ENCODE measurements at places on chromosomes 16 and 17.

- H3K4me1 ChIP-seq: peaks cover 15% of the 10 kb centered on the region
- peak overlapping the region; percentile 98 for H3K27ac ChIP-seq
- H3K36me3 ChIP-seq: no peaks in the 10 kb centered on the region
Observed at GRCh38 chr17:78343187-78343542, 16.7 kb downstream of the SOCS3 start.

DNA sequence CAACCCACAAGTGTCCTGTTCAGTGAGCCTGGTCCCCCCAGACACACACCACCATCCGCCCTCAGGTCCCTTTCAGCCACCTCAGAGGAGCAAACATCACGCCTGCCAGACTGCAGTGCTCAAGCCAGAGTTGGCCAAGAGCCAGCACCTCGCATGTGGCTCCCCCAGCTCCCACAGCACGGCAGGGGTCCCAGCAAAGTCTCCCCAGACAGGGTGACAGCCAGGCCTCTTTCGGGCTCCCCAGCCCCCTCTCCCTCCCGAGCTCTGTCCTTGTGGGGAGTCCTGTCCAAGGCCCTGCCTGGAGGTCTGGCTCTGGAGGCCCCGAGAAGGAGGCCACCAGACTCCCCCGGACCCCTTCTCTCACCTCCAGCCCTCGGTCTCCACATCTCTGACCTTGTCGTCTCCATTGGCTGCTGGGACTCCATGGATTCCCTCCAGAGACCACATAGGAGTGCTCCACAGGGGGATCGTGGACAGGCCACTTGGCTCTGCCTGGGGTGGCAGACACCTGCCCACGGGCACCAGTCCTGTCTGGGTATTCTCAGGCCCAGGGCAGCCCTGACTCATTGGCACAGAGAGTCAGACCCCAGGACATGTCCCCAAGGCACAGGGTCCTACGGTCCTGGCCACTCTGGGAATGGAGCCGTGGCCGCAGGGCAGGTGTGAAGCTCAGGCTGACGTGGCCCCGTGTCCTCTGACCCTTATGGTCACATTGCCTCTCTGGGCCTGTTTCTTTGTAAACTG, 1.8 kb upstream of the MYADML2 start:
- no peak overlapping the region for H3K27ac ChIP-seq
- H3K4me1 ChIP-seq: no peaks in the 10 kb centered on the region
- no peaks in the 10 kb centered on the region for H3K36me3 ChIP-seq
- no peaks in the 10 kb centered on the region for H3K27me3 ChIP-seq
- DNase-seq: no peak
- H3K4me3 ChIP-seq: no peak overlapping the region

- H3K36me3 ChIP-seq: no peaks in the 10 kb centered on the region
- H3K27ac ChIP-seq: no peak overlapping the region
- H3K4me1 ChIP-seq: no peaks in the 10 kb centered on the region
- H3K27me3 ChIP-seq: no peaks in the 10 kb centered on the region
Observed at GRCh38 chr17:72101526-72101925, 19.3 kb upstream of the SOX9 start.

- no peak for DNase-seq
- H3K4me3 ChIP-seq: no peak overlapping the region
- H3K27me3 ChIP-seq: no peaks in the 10 kb centered on the region
- H3K27ac ChIP-seq: no peak overlapping the region
- H3K36me3 ChIP-seq: no peaks in the 10 kb centered on the region
Observed at GRCh38 chr17:60916043-60916442, 238.4 kb downstream of the BCAS3 start.

GRCh38 chr16:20969386-20969785, 68.8 kb downstream of the LYRM1 start:
- H3K4me3 ChIP-seq: no peak overlapping the region
- no peak for DNase-seq
- H3K27me3 ChIP-seq: no peaks in the 10 kb centered on the region
- H3K4me1 ChIP-seq: no peaks in the 10 kb centered on the region
- H3K36me3 ChIP-seq: no peaks in the 10 kb centered on the region

GRCh38 chr17:16913463-16913862, 58.5 kb downstream of the TNFRSF13B start:
- no peaks in the 10 kb centered on the region for H3K4me1 ChIP-seq
- peak; percentile 5 for DNase-seq
- no peaks in the 10 kb centered on the region for H3K27me3 ChIP-seq
- H3K4me3 ChIP-seq: no peak overlapping the region
- H3K36me3 ChIP-seq: no peaks in the 10 kb centered on the region

DNA sequence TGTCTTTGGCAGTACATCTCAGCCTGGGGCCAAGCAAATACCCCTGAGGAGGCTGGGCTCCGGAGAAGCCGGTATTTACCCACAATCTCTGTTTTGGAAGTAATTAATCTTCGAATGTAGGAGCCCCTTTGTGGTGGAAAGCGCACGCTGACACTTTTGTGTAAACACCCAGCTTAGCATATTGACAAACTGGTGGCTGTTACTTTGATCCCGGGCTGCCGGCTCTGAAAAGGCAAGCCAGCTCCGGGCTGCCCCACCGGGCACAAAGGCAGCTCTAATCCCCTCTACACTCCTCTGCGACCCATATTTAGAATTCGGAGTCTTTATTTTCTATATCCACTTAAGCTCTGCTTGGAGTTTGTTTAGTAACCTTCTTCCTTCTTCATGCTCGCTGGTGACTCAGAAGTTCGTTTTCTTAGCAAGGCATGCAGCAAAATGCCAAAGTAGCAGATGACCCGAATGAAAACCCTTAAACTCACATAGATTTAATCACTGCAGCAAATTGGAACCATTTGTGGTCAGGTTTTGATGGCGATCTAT, 144.0 kb upstream of the IRX3 start:
- H3K27ac ChIP-seq: peak overlapping the region; percentile 53
- no peak overlapping the region for H3K4me3 ChIP-seq
- no peaks in the 10 kb centered on the region for H3K36me3 ChIP-seq
- DNase-seq: no peak

DNA sequence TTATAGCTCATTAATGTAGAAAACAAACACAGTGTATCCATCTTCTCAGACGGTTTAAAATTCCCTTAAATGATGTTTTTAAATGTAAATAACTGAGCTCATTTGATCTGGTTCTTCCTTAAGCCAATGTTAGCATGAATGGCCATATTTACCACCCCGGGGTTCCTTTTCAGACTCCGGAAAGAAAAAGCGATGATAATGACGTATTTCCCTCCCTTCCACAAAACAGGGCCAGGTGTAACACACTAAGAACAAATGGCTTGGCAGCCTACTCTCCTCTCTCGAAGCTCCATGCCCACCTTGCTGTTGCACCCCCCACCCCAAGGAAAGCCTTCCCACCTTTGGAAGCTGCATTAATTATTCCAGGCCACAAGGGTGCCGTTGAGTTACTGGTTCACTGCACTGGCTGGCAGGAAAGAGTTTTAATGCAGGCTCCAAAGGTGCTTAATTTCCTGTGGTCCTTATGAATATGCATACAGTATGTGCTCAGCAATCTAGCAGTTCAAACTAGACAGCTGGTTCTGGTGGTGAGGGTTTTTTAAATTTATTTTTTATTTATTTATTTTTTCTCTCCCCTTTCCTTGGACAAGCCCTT, 378.9 kb downstream of the WWOX start:
- no peak overlapping the region for H3K4me3 ChIP-seq
- no peak overlapping the region for H3K27ac ChIP-seq
- no peaks in the 10 kb centered on the region for H3K27me3 ChIP-seq

DNA sequence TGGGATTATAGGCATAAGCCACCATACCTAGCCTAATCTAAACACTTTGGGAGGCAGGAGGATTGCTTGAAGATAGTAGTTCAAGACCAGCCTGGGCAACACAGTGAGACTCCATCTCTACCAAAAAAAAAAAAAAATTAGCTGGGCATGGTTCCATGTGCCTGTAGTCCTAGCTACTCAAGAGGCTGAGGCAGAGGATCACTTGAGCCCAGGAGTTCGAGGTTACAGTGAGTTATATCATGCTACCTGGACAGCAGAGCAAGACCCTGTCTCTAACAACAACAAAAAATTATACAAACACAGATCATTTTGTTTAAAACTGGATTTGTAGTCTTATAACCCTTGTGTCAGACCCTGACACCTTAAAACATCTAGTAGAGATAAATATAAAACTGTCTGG, 7.7 kb upstream of the C16orf54 start:
- H3K4me1 ChIP-seq: no peaks in the 10 kb centered on the region
- H3K4me3 ChIP-seq: no peak overlapping the region
- H3K27me3 ChIP-seq: no peaks in the 10 kb centered on the region
- no peak for DNase-seq

GRCh38 chr16:1493746-1494094, 560 bp downstream of the TELO2 start:
- peaks cover 6% of the 10 kb centered on the region for H3K36me3 ChIP-seq
- H3K4me3 ChIP-seq: peak overlapping the region; percentile 88
- H3K27me3 ChIP-seq: no peaks in the 10 kb centered on the region
- DNase-seq: no peak
- peak overlapping the region; percentile 90 for H3K27ac ChIP-seq

GRCh38 chr17:37732316-37732715, 12.5 kb downstream of the HNF1B start:
- no peaks in the 10 kb centered on the region for H3K36me3 ChIP-seq
- H3K4me3 ChIP-seq: no peak overlapping the region
- H3K4me1 ChIP-seq: no peaks in the 10 kb centered on the region
- peaks cover 29% of the 10 kb centered on the region for H3K27me3 ChIP-seq

- no peaks in the 10 kb centered on the region for H3K27me3 ChIP-seq
- H3K4me3 ChIP-seq: no peak overlapping the region
- no peaks in the 10 kb centered on the region for H3K4me1 ChIP-seq
Observed at GRCh38 chr17:855569-855968, 73.4 kb downstream of the MRM3 start.

DNA sequence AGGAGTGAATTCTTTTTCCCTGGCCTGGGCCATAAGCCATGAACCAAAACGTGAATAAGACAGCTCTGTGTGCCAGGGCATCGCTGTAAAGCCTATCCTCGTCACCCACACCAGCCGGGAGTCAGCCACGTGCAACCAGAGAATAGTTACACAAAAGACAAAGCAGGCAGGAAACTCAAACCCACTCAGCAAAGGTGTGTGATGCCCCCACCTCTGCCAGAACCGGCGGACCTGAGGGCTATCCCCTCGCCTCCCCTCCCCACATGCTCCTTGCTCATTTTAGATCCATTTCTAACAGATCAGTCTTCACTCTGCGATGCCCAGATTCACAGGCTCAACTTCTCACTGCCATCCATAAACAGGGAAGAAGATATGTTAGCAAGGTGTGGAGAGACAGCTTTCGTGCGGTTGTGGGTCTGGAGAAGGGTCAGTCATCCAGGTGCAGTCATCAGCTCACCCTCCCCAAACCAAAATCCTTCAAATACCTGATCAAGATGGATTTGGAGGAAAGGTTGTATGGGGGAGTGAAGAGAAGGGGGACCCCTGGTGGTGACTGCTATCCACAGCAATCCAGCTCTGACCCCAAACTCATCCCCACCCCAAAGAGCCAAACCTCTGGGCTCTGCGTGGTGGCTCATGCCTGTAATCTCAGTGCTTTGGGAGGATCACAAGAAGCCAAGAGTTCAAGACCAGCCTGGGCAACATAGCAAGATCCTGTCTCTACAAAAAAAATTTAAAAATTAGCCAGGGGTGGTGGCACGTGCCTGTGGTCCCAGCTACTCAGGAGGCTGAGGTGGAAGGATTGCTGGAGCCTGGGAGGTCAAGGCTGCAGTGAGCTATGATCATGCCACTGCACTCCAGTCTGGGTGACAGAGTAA, 219.2 kb downstream of the C16orf78 start:
- H3K4me3 ChIP-seq: no peak overlapping the region
- H3K27me3 ChIP-seq: no peaks in the 10 kb centered on the region
- no peak overlapping the region for H3K27ac ChIP-seq

DNA sequence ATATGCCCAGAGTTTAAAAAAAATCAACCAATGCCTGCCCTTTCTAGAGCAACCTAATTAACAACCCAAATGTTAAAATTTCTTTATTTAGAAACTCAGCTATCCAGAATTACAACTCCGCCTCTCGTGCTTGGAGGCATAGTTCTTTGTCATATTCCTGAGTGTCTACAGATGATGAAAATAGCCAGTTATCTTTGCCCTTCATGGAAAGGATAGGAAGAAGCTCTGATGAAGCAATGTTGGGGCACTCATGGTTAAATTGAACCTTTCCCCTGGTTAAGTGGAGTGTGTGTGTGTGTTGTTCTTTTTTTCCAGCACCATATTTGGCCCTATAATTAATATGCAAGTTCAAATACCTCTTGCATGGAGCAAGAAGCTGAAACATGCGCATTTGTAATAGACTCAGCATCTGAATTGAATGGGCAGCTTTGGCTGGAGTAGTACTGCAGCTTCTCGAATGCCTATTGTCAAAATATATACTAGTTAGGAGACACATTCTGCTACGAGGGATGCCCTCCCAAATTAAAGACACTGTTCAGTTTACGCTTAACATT, 506.2 kb downstream of the WWOX start:
- H3K4me3 ChIP-seq: no peak overlapping the region
- H3K27me3 ChIP-seq: no peaks in the 10 kb centered on the region
- H3K36me3 ChIP-seq: no peaks in the 10 kb centered on the region
- no peak overlapping the region for H3K27ac ChIP-seq
- no peaks in the 10 kb centered on the region for H3K4me1 ChIP-seq
- no peak for DNase-seq

DNA sequence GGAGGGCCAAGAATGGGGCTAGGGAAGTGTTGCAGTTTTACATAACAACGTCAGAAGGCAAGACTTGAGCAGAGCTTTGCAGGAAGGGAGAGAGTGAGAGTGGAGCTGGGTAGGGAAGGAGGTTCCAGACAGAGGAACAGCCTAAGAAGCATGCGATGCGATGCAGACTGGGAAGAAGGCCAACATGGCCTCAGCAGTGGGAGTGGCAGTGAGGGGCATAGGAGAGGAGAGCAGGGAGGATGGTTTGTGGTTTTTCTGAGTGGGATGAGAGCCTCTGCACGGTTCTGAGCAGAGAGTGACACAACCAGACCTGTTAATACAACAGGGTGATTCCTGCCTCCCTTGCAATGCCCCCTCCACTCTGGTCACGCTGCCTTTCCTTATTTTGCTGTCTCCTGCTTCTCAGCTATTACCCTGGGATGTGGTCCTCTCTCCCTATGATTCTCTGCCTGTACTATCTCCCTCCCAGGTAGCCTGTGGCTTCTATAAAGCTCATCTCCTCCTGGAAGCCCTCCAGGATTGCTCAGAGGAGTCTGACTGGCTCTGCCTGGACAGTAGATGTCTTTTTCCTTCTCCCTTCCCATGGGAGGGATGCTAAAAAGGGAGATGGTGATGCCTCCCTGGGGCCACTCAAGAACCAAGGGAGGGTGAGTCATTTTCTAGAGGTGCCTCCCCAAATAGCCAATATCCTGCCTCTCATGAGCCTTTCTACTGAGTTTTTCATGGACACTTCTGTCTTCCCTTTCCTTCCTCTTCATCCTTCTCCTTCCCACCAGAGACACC, 38.7 kb upstream of the NGFR start:
- H3K4me1 ChIP-seq: no peaks in the 10 kb centered on the region
- no peak overlapping the region for H3K4me3 ChIP-seq
- DNase-seq: no peak

Data from breast epithelium (tissue), 4 donors.